ENCODE measurements at places on chromosomes 13 and 19.

GRCh38 chr13:92137520-92137919, 739.1 kb downstream of the GPC5 start:
- DNase-seq = no peak

DNA sequence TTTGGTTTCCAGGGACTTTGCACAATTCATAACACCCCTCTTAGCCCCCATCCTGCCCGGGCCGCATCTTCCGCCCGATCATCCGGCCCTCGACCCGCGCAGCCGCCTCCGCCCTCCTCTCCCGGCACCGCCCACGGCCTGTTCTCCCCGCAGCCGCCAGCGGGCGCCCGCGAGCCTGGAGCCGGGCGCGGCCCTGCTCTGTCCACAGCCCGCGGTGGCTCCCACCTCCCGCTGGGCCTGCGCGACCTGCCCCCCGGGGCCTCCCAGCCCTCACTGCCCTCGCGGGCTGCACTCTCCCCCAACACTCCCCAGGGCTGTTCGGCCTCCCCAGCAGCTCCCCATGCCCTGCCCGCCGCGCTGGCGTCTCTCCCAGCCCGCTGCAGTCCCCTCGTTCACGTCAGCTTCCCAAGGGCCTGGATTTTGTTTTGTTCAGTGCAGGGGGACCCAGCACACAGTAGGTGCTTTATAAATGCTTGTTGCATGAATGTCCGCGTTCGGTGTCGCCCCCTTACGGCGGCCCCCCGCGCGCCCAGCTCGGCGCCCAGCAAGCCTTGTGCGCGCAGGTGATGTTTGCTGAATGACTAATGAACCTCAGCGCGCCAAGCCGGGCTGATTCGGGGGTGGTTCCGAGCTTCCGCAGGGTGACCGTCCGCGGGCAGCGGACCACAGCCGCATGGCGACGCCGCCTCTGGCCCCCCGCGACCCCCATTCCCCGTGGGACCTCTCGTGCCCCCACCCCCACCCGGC, 4.6 kb upstream of the APC2 start:
- peak; percentile 96 for DNase-seq

- DNase-seq = no peak
Measured at GRCh38 chr13:40488869-40489391, 177.5 kb downstream of the FOXO1 start.

GRCh38 chr13:79668201-79668752, 187.3 kb downstream of the NDFIP2 start:
- no peak for DNase-seq

DNA sequence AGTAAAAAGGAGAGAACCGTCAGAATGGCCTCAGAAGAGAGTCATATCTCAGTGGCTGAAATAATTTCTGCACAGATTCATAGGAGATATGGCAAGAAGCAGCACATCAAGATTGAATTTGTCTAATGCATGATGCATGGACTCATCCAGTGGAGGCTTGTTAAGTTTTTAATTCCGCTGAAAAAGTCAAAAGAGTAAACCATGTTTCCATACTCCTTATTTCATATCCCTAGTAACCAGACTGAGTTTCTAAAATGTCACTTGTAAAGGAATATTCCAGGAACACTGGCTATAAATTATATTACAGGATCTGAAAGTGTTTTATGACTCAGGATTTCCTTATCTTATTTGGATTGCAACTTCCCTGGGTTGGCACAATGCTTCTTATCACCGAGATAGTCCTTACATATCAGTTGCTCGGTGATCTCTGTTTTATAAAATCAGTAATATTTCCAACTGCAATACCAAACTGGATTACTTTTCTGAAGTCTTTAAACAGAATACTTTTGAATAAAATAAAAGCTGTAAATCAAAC, 180.2 kb upstream of the TSC22D1 start:
- DNase-seq = no peak

DNA sequence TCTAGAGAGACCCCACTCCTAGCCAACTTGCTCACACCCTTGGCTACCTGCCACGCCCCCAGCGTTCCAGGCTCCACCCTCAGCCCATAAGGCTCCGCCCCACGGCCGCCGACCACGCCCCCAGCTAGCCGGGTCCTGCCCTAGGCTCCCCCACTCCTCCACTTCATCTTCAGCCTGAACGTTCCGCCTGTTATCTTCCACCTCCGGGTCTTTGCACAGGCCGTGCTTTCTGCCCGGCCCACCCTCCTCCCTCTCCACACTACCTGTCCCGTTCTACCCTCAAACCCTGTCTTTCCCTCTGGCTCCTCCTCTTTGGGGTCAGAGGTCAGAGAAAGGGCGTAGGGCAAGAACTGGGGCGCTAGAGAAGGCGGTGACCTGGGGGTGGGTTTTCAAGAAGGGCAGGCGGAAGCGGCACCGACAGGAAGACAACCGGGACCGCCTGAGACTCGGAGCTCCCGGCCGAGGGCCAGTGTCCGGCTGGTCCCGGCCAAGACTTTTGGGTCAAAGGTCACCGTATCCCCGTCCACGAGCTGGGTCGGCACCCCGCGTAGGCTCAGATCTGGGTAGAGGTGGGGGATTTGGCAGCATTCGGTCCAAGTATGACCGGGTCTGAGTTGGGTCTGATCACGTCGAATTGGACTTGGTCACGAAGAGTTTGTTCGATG, 2.2 kb downstream of the PDE4C start:
- DNase-seq = no peak

DNA sequence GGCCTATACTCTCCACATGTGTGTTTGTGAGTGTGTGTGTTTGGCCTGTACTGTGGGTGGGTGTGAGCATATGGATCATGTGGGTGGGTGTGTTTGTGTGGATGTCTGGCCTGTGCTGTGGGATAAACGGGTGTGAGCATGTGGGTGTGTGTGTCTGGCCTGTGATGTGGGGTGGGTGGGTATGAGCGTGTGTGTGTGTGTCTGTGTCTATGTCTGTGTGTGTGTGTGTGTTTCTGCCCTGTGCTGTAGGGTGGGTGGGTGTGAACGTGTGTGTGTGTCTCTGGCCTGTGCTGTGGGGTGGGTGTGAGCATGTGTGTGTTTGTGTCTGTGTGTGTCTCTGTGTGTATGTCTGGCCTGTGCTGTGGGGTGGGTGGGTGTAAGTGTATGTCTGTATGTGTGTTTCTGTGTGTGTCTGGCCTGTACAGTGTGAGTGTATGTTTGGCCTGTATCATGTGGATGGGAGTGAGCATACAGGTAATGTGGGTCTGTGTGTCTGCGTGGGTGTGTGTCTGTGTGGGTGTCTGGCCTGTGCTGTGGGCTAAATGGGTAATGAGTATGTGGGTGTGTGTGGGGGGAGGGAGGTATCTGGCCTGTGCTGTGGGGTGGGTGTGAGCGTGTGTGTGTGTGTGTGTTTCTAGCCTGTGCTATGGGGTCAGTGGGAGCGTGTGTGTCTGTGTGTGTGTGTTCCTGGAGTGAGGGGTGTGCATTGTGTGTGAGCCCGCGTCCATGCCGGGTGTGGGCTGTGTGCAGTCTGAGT, 20.8 kb upstream of the KCTD15 start:
- DNase-seq = no peak

GRCh38 chr19:23118400-23118799, 1.6 kb downstream of the ZNF730 start:
- no peak for DNase-seq

DNA sequence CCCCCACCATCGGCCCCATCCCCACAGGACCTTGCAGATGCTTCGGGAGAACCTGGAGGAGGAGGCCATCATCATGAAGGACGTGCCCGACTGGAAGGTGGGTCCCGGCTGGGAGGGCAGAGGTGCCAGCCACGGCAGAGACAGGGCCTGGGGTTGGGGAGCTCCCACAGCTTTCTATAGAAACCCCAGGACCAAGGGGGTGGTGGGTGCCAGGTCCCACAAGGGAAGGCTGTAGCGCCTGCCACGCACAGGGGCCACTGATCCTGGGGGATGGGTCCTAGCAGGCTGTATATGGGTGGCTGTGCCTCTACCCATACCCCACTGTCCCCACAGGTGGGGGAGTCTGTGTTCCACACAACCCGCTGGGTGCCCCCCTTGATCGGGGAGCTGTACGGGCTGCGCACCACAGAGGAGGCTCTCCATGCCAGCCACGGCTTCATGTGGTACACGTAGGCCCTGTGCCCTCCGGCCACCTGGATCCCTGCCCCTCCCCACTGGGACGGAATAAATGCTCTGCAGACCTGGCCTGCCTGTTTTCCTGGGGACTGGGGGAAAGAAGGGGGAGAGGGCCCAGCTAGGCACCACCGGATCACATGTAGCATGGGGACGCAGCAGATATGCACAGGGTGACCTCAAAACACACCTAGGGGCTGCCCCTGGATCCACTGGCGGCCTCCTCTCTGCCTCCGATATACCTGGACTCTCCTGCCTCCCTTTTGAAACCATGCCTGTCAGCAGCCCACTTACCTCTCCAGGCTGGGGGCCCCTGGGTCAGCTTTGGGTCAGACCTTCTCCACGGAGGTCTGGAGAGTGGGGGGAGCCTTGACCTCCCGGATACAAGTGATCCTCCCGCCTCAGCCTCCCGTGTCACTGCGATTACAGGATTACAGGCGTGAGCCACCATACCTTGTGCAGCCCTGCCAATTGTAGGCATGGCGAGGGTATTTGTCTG, 761 bp upstream of the YJEFN3 start:
- DNase-seq = no peak

DNA sequence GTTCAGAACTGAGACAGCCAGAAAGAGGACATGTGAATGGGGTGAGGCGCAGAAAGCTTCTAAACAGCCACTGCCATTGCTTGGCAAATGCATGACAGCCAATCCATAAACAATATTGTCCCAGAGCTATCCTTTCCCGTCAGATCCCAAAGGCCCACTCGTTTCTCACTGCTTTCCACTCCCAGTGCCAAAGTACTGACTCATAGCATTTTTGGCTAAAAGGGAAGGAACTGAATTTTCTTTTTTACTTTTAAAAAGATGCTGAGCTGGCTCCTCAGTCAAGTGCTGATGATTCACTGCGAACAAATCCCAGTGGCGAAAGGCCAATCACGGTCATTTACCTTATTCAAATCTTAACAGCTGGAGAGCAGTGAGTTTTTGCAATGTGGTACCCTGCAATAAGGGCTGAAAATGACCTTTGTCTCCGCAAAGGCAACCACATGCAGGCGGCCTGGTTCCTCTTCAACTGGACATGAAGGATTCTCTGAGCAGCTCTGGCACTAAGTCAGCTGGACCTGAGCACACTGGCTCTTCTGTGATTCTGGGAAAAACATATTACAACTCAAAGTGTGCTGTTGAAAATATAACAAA, 151.7 kb downstream of the DCLK1 start:
- DNase-seq = peak; percentile 87

GRCh38 chr19:7605490-7606222, 10.0 kb downstream of the CAMSAP3 start:
- DNase-seq = no peak

Measured in AG20443 (cell line).